ENCODE measurements at places on chromosomes 2 and 18.

DNA sequence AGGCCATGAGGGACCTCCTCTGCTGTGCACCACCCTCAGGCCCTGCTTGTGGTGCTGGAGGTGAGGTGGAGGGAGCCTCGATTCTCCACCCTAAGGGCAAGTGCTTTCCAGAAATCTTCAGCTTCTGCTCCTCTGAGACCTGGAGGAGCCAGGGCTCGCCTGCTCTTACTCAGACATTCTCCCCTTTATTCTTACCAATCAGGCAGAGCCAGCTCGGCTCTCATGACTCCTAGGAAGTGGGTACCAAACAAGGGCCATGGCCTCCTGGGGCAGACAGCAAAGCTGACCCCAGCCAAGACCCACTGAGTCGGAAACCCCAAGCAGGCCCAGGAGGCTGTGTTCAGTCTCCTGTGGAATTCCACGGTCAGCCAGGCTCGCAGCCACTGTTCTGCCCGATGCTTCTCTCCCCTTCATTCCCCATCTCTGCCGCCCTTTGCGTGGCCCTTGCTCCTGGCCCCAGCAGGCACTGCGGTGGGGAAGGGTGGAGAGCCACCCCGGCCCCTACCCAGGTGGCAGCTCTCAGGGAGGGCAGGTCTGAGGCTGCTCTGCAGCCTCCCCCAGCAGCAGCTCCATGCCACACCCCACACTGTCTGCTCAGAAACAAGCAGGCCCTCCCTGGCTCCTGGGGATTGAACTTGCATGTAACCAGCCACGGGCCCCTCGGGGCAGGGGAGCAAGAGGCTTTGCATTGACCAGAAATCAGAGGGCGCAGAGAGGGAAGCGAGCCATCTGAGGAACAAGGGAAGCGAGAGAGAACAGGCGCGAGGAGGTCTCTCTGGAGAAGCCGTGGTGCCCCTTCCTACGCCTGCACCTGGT is 24.0 kb downstream of the HS1BP3 start:
- no peak for DNase-seq

GRCh38 chr2:246489-247144 is 17.2 kb downstream of the SH3YL1 start:
- peak; percentile 17 for DNase-seq

GRCh38 chr18:47953471-47953931 is 23.0 kb upstream of the SMAD2 start:
- DNase-seq = no peak

GRCh38 chr2:39948016-39948719 is 169.1 kb upstream of the THUMPD2 start:
- DNase-seq = no peak

GRCh38 chr2:156505696-156506095 is 69.5 kb downstream of the GPD2 start:
- DNase-seq = no peak

GRCh38 chr2:164777847-164778461 is 63.7 kb downstream of the COBLL1 start:
- DNase-seq = no peak

Data from hepatic stellate cell (primary cell).